Pericardium fibroblast (primary cell): ENCODE measurements at places on chromosomes 16 and 17. TPM values are rescaled to one million over a fixed set of nuclear protein-coding genes. Genes with fewer than 3 reads are reported as not detected.

The KRTAP4-1 gene
- total RNA-seq: not detected in 2 replicates

The USP6 gene
- total RNA-seq: not detected in 2 replicates

The KCTD19 gene
- 0.12 TPM in 1 of 2 replicates, not detected in the other for total RNA-seq

The PIRT gene
- not detected in 2 replicates for total RNA-seq

The COASY gene
- total RNA-seq: 28.9 and 30.2 TPM in 2 replicates

The TMEM204 gene
- total RNA-seq: 18.1 and 32.6 TPM in 2 replicates

The GNG13 gene
- total RNA-seq: not detected in 2 replicates

The HLF gene
- under 0.01 and 0.12 TPM in 2 replicates for total RNA-seq

The GRIN2A gene
- not detected in 2 replicates for total RNA-seq

The MYH2 gene
- 3.5 TPM in 1 of 2 replicates, not detected in the other for total RNA-seq
